Epithelial cell of esophagus (primary cell): ENCODE measurements at places on chromosomes 16 and 17.

DNA sequence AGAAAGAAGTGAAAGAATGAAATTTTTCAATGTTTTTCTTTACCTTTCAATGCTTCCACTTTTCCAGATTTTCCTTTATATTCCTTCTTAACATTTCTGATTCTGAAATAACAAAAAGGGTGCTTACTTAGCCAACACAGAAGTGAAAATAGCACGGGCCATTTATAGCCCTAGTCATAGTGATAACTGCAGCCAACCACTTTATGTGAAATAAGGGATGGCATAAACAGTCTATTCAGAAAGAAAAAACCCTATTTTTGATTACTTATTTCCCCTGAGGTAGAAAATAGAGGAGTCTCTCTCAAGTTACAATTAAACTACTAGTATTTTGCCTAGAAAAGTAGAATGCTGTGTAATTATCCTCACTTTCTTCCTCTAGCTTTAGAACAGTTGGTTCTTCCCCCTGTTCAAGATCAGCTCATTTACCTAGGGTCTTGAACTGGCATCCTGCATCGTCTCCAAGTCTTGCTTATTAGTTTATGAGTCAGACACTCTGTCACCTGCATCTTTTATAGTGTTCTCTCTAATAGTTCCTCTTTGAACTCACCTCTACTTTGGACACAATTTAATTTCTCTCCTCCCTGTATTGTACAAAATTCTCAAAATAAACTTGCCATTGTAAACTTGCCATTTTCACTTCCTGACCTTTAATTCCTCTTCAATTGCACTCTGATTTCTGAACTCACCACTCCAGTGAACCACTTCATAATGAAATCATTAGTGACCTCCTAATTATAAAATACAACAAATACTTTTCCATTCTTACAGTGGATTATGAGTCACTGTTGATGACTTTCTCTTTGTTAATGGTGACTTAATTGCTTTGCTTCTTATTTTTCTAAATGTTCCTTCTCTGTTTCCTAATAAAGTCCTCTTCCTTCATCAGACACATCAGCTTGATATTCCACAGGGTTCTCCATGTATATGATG lies 23.6 kb downstream of the ABCA6 start:
- DNase-seq, result peak; percentile 6

- DNase-seq, result no peak
These were observed 1.2 kb upstream of the TMEM88 start for GRCh38 chr17:7853691-7854038.

- no peak for DNase-seq
These were observed 148.7 kb downstream of the FTO start for GRCh38 chr16:53852678-53853077.

DNA sequence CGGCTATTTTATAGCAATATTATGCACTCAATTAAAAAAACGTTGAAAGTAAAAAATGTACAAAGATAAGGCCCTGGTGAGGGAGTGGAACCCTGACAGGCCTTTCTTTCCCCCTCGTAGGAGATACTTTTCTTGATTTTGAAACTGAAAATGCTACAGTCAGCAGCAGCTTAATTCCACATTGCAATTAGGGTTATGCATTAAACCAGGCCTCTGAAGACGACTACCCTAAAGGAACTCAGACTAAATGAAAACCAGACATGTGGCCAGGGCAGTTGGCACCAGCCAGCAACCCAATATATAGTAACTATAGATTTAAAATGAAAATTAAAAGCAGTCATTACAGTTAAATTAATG lies 463.2 kb upstream of the MAF start:
- no peak for DNase-seq

DNA sequence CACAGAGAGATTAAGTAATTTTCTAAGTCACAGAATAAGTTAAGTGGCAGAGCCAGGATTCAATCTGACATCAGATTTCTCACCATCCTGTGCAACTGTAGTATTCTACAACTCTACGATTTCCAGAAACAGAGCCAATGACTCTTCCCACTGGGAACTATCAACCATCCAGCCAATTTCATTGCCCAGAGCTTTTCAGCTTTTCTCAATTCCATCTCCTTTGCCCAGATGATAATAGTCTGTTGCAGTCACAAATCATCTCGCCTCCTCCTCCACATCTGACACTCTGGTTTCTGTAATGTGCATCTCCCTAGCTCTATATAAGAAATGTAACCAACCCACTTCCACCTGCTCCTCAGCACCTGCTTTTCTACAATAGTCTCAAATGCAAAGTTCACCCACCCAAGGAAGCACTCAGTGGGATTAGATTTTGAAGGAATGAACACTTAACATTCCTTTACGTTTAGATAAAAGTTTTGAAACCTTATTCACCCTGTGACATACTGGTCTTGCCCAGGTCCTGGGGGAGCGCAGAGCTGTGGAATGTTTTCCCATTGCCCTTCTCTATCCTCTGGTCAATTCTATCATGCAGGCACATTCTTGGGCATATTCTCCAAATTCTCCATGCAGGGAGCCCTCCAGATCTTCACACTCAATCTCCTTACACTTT lies 167.8 kb upstream of the ASIC2 start:
- DNase-seq, result no peak

DNA sequence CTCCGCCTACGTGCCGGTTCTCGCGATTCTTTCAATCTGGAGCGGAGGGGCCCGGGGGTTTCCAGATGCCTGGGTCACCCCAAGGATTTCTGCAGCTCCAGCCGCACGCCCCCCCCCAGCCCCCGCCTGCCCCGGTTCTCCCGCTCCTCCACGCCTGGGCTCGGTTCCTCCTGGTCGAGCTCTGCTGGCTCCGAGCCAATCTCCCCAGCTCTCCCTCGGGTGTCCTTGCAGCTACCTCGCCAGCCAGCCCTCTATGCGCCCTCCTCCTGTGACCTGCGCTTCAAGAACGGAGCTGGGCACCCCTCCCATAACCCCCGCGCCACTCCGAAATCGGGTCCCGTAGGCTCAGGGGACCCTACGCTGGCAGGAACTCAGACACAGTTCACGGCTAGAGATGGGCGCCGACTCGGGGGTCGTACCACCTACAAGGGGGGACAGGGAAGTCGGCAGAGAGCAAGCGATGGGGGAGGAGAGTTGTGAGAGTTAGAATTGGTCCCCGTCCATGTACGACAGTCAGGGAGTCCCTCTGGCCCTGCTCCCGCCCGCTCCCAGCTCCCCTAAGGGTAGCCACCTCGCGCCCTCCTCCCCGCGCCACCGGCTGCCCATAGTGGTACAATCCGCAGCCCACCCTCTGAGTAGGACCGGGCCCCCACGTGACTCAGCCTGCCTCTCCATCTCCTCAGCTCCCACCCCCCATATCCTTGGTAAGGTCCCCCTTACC lies 961 bp downstream of the FGF11 start:
- peak; percentile 49 for DNase-seq

DNA sequence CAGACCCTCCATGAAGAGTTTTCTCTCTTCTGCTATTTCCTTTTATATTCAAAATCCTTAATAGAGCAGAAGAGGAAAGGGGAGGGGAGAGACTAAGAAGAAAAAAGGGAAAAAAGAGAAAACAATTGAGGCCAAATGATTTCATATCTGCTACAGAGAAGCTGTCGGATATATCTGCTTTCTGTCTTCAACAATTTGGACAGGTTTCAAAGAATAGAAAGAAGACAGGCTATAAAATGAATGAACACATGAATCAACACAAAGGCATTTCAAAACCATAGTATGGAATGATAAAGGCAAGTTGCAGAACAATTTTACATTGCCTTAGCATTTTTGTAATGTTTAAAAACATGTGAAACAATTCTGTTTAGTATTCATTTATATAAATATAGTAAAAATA lies 4.7 kb upstream of the CMTR2 start:
- DNase-seq, result no peak

DNA sequence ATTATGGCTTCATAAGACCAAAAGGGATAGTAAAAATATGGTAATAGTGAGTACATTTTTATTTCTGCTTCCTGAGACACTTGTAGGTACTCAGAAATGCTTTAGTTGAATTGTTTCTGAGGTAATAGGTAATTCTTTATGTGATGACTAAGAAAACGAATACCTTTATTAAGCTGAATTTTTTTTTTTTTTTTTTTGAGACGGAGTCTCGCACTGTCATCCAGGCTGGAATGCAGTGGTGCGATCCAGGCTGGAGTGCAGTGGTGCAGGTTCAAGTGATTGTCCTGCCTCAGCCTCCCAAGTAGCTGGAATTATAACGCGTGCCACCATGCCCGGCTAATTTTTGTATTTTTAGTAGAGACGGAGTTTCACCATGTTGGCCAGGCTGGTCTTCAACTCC lies 1.9 kb downstream of the RAD51C start:
- peak; percentile 5 for DNase-seq

DNA sequence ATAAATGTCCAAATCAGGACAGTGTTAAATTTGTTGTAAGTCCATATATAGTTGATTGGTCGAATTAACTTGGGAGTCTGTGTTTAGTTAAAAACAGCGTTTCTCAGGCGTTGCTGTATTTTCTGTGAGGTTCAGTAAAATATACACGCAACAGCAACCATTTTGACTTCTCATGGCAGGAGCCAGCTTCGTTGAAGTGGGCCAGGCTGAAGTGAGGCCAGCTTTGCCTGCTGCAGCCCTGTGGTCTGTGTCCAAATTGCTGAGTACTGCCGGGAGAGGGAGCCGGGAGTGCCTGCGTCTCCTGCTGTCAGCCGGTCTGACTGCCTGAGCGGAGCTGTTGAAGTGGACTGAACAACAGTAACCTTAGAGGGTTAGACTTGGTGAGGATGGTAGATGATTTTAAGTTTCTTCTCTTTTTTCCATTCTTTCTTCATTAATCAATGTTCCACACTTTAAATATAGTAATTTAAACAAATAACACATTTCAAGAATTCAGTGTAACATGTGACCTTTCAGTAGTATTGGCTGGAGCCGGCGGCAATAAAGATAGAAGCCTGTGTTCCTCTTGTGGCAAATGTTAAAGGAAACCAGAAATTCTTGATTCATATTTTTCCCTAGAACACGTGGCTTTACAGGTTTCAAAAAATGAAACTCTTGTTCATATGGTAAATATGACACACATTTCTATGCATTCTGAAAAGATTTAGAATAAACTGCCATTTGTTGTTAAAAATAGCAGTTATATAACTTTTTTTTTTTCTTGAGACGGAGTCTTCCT lies 37.0 kb upstream of the ZNF750 start:
- DNase-seq, result peak; percentile 91

DNA sequence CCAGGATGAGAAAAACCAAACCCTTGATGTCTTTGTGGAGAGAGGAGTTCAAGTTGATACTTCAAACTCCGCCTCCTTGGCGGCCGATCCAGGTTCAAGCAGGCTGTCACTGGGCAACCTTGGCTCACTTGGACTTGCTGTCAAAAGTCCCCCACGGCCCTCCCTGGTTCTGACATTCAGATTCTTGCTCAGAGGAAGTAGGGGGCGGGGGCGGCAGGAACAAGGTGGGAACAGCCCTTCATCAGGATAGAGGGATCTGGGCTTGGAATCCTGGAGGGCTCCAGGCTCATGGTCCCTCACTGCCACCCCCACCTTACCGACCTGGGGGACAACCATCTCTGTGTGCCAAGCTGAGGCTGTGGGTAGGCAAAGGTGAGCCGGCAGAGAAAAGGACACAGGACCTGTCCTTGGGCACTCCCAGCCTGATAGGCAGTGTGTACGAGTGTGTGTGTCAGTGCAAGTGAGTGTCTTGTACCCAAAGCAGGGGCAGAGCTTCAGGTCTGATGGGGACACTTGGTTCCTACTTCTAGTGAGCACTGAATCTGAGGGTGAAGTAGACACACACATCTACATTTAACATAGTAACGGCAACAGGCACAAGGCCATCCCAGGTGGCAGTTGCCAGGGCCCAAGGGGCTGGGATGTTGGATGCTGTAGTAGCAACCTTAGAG lies 6.6 kb upstream of the TSPOAP1 start:
- DNase-seq, result no peak

DNA sequence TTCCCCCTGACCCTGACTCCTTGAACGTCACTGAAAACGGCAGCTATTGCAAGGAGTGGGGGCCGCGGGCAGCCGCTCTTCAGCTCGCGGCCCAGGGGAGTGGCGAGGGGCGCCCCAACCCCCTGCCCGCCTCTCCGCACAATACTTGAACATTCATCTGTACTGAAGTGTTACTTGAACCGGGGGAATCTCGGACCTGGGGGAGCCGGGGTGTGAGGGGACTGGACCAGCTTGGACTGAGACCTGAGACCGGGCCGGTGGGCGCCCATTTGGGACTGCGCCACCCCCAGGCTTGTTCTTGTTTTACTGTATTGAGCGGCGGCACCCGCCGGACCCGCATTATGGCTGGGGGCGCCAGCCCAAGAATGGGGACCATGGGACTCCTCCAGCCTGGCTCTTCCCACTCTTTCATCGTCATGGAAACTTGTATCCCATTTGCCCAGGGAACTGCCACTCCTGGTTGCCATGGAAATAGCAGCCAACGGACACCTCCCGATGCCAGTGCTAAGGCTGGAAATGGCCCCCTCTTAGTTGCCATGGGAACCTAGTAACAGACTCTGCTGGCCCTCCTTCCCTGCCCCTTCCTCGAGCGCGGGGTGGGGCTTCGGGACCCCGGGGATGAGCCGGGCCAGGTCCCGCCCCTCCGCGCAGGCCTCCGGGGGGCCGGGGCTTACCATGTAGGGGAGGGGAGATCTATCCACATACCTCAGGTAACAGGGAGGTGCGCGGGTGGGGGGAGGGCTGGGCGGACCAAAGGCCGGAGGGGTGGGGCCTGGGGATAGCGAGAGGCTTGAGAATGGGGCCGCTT lies 805 bp upstream of the ORAI3 start:
- peak; percentile 93 for DNase-seq

GRCh38 chr16:25009822-25010221 lies 5.3 kb downstream of the ARHGAP17 start:
- no peak for DNase-seq

GRCh38 chr16:15034266-15035162 lies 21.4 kb downstream of the NTAN1 start:
- DNase-seq, result no peak

GRCh38 chr17:36999471-36999870 lies 50.7 kb downstream of the AATF start:
- DNase-seq, result no peak

DNA sequence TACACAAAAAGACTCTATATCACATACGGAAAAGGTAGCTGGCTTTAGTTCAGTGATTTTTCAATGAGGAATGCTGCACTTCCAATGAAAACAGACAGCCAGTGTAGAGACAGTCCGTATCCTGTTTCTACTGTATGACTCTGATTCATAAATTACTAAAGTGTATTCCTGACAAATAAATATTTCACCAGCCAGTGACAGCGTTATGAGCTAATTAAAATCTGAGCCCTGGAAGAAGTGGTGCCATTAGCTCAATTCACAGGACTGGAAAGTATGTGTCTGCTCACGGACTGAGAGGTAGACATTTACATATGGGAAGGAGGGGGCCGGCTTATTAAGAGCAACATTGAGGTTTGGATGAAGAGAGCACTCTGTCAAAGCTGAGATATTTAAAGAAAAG lies 207.9 kb upstream of the RBFOX1 start:
- DNase-seq, result no peak

DNA sequence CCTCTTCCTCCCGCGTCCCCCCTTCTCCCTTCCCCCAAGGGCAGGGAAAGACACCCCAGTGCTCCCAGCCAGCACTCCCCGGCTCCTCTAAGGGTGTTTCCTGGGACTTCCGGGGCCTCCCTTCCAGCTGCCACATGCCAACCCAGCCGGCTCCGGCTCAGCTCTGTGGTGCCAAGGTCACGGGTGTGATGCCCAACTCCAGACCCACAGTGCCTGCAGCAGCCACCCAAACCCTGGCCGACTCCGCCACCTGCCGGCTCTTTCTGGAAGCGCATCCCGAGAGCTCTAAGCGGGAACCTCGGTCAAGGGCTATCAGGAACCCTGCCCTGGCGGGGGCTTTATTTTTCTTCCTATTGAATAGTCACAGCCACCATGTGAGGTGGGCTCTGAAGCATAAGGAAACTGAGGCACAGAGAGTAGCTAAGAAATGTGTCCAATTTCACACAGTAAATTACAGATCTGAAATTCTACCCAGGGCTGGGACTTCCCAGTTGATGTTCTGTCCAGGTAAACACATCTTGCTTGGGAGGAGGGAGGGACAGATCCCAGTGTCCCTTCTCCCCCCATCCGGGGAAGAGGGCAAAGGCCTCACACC lies 3.3 kb upstream of the PPP1R1B start:
- DNase-seq, result peak; percentile 72
